Left renal cortex interstitium (tissue), 4 donors: ENCODE measurements at places on chromosomes 12 and 14. TPM values are rescaled to one million over a fixed set of nuclear protein-coding genes. Genes with fewer than 3 reads are reported as not detected.

Gene NIN
- polyA plus RNA-seq = 27.3 TPM

Gene POTEM
- polyA plus RNA-seq = not detected

GRCh38 chr12:24600551-24600950 is 348.4 kb downstream of the BCAT1 start:
- no peak for DNase-seq

- no peak for DNase-seq
Measured at GRCh38 chr14:101928415-101928841, 35.9 kb upstream of the DYNC1H1 start.
